ENCODE measurements at places on chromosomes 4 and X. TPM values are rescaled to one million over a fixed set of nuclear protein-coding genes. Genes with fewer than 3 reads are reported as not detected.

FGF5 gene
- 0.11 TPM for total RNA-seq

- H3K36me3 ChIP-seq, result no peaks in the 10 kb centered on the region
- no peaks in the 10 kb centered on the region for H3K27me3 ChIP-seq
- H3K4me1 ChIP-seq, result no peaks in the 10 kb centered on the region
- H3K4me3 ChIP-seq, result no peak overlapping the region
- DNase-seq, result no peak
These were observed 9.6 kb upstream of the MRPL1 start for GRCh38 chr4:77852892-77853495.

- H3K4me3 ChIP-seq, result peak overlapping the region; percentile 92
- H3K4me1 ChIP-seq, result no peaks in the 10 kb centered on the region
- no peak for DNase-seq
- no peaks in the 10 kb centered on the region for H3K36me3 ChIP-seq
- no peak overlapping the region for H3K27ac ChIP-seq
- no peaks in the 10 kb centered on the region for H3K27me3 ChIP-seq
These were observed 1.5 kb downstream of the CLCN3 start for GRCh38 chr4:169621731-169622492.

GRCh38 chr4:185534866-185535611, at the start of gene PDLIM3:
PDLIM3 (minus strand) TSS chr4:185535507; CDS start chr4:185535434, 73 bp downstream.
- H3K4me1 ChIP-seq, result peaks cover 8% of the 10 kb centered on the region
- no peak for DNase-seq
- H3K27me3 ChIP-seq, result peaks cover 14% of the 10 kb centered on the region

GRCh38 chr4:41334182-41334581, 77.5 kb downstream of the UCHL1 start:
- no peak overlapping the region for H3K4me3 ChIP-seq
- H3K4me1 ChIP-seq, result no peaks in the 10 kb centered on the region
- H3K27me3 ChIP-seq, result no peaks in the 10 kb centered on the region
- H3K27ac ChIP-seq, result no peak overlapping the region
- H3K36me3 ChIP-seq, result no peaks in the 10 kb centered on the region

DNA sequence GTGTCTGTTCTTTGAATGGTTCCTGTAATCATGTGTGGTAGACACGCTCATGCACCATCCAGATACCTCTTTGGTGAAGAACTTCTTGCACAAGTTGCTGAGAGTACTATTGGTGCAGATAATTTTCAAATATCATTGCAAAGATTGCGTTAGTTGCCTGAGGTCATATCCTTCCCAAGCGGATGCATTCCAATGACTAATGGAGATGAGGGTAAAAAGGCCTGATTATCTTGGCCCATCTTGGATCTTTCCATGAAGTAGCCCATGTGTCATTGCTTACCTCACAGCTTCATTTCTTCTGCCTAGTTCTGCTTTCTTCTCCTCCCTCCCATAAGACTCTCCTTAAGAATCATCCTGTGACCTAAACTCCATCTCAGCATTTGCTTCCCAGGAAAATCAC, 384.9 kb upstream of the CNKSR2 start:
- no peak overlapping the region for H3K27ac ChIP-seq
- no peaks in the 10 kb centered on the region for H3K36me3 ChIP-seq
- peaks cover 2% of the 10 kb centered on the region for H3K27me3 ChIP-seq
- H3K4me1 ChIP-seq, result no peaks in the 10 kb centered on the region
- no peak overlapping the region for H3K4me3 ChIP-seq

ESX1 gene
- 0.33 TPM for total RNA-seq

GRCh38 chr4:155999725-156000124, 46.1 kb upstream of the CTSO start:
- no peaks in the 10 kb centered on the region for H3K27me3 ChIP-seq
- H3K36me3 ChIP-seq, result no peaks in the 10 kb centered on the region
- DNase-seq, result no peak
- no peak overlapping the region for H3K27ac ChIP-seq
- H3K4me1 ChIP-seq, result no peaks in the 10 kb centered on the region

DNA sequence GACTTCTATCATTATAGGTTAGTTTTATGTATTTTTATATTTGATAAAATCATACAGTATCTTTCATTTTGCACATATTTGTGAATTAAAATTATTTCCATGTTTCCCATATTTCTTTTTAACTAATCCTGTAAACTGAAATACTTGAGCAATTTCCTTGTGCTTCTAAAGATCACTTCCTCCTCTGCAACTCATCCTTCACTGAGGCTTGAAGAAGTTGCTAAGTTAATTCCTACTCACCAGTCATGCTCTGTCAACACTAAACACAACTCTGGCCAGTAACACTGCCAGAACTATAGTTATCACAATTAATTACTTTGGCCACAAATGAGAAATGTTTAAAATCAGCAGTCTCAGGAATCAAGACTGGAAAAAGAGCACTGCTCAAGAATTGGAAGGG, 6.7 kb downstream of the SPATA4 start:
- H3K36me3 ChIP-seq, result no peaks in the 10 kb centered on the region
- no peak overlapping the region for H3K27ac ChIP-seq
- no peak overlapping the region for H3K4me3 ChIP-seq
- no peaks in the 10 kb centered on the region for H3K27me3 ChIP-seq
- H3K4me1 ChIP-seq, result no peaks in the 10 kb centered on the region
- no peak for DNase-seq

VCX gene
- not detected for total RNA-seq

DNA sequence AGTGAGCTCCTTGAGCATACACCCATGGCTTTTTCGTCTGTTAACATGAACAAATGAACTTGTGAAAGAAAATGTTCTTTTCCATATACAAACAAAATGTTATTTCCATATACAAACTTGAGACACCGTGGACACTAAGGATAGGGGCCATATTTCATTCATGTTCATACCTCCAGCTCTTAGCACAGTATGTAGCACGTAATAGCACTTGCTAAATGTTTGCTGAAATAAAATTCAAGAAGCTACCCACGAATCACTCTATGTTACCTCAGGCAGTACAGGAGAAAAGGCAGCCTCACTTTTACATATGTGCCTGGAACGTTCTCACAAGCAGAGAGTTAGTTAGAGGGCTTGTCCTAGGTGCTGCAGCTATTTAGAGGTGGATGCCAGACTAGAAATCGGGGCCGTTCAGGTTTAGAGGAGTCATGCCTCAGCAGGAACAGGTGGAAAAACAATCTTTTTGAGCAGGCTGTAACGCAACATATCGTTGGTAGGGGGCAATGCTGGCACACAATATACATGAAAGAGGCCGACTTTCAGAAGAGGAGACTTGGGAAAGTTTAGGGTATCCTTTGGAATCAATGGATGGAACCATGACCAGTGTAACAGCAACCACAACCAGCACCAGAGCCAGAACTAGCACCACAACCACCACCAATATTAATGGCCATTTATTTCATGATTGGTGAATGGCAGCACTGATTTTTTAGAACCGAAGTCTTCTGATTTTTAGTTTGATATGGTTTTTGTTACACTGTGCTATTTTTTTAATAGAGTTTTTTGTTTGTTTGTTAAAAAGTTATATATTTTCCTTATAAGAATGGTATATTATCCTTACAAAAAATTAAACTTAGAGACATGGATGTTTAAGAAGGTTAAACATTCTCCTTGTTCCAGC, 14.8 kb upstream of the PAQR3 start:
- H3K27ac ChIP-seq, result no peak overlapping the region
- no peaks in the 10 kb centered on the region for H3K27me3 ChIP-seq
- no peak overlapping the region for H3K4me3 ChIP-seq
- no peaks in the 10 kb centered on the region for H3K4me1 ChIP-seq
- DNase-seq, result peak; percentile 87

DNA sequence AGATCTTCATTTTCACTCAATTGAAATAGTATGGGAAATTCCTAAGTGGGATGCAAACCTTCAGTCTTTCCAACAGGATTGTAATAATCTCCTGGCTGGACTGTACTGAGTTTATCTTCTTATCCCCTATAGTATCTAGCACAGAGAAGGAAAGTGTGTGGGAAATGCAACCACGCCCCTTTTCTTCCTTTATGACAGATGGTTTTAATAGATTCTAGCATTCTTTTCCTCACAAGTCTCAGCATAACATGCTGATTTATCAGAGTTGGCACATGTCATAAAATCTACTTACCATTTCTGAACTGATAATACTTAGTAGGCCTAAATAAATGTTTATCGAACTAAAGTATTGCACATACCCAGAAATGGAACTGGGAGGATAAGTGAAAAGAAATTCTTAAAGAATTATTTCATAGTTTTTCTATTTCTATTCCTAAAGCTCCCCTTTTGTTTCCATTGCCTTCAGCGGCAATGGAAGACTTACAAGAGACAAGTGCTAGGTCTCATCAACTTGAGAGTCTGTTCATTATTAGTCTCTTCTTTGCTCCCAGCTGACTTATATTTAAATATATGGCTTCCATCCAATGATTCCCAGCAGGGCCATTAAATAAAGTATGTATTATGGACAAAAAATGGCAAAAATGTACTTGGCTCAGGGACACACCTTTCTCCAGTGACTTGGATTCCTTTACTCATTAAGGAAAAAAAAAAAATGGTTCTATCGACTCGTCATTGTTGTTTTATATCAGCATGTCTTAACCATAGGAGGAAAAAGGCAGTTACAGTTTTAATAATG, 484.5 kb downstream of the IL1RAPL1 start:
- no peak overlapping the region for H3K27ac ChIP-seq
- no peak for DNase-seq
- no peaks in the 10 kb centered on the region for H3K27me3 ChIP-seq
- no peaks in the 10 kb centered on the region for H3K4me1 ChIP-seq
- no peak overlapping the region for H3K4me3 ChIP-seq

- H3K4me1 ChIP-seq, result no peaks in the 10 kb centered on the region
- no peaks in the 10 kb centered on the region for H3K36me3 ChIP-seq
- no peaks in the 10 kb centered on the region for H3K27me3 ChIP-seq
These were observed 11.1 kb upstream of the GABRE start for GRCh38 chrX:151985531-151985930.

DNA sequence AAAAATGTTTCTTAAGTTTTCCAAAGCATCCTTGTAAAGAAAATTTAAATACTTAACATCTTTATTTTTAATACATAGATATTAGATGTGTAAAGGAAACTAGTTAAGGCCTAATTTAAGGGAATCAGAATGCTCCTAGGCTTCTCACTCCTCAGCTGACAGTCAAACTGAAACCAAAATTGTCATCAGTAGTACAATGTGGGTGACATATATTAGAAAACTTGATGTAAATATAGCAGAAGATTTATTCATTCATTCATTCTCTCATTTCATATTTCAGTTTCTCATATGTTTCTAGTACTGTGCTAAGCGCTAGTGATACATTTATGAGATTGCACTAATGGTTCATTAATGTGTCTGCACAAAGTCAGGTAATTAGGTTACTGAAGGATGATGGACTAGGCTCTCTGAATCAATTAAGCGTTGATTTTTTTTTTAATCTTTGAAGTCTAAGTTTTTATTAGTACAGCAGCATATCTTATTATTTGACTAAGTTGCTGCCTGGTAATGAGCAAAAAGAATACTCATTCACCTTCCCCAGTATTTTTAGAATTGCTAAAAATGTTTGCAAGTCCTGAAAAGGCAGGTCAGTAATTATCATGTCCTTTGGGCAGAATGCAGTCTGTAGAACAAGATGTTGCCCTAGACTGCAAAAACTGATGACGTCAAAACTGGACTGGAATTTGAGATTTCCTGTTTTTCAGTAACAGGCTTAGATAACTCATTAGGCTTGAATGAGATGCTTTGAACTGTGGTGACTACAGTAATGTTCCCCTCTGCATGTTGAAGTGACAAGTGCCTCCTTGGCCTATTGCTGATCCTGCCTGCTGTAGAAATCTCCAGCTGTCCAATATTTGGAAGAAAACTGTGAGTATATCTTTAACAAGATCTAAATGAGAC, 128.7 kb downstream of the ARHGAP24 start:
- no peaks in the 10 kb centered on the region for H3K27me3 ChIP-seq
- no peaks in the 10 kb centered on the region for H3K36me3 ChIP-seq
- H3K4me3 ChIP-seq, result no peak overlapping the region
- no peak overlapping the region for H3K27ac ChIP-seq
- DNase-seq, result peak; percentile 47

DNA sequence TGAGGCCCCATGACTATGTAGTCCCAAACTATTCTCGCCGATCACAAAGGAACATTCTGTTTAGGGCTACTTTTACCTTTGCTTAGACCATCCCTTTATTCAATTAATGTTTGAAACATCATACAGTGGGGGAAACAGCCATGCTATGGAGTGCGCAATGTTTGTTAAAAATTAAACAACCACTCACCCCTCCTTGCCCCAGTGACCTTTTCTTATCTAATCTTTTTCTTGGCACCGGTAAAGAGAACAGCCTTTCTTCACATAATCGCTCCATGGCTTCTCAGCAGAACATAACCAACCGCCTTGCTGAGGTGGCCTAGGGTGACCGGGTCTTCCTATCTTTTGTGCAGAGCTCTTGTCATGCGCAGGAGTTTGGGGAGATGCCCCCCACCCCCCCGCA, 152.6 kb downstream of the VCX3A start:
- H3K36me3 ChIP-seq, result no peaks in the 10 kb centered on the region
- DNase-seq, result no peak
- peaks cover 4% of the 10 kb centered on the region for H3K4me1 ChIP-seq
- H3K27ac ChIP-seq, result no peak overlapping the region
- H3K4me3 ChIP-seq, result no peak overlapping the region

- no peaks in the 10 kb centered on the region for H3K27me3 ChIP-seq
- no peak for DNase-seq
- H3K27ac ChIP-seq, result no peak overlapping the region
- no peaks in the 10 kb centered on the region for H3K36me3 ChIP-seq
These were observed 38.7 kb upstream of the FAT1 start for GRCh38 chr4:186762361-186762760.

SH3TC1 gene
- total RNA-seq, result 8.6 TPM

DNA sequence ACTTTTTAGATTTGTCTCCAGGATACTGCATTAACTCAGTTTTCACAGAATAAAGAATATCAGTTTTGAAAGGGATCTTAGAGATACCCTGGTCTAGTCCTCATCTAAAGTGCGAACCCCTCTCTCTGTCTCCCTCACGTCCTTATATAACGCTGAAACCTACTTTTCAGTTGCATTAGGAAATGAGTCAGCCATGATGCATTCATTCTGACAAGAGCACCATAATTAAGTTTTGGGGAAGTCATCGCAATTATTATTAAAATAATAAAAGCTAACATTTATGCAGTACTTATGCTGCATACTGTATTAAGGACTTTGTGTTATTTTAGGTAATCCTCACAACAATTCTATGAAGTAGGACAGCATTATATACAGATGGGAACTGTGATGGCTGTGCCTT, 116.1 kb downstream of the REELD1 start:
- H3K36me3 ChIP-seq, result no peaks in the 10 kb centered on the region
- no peak overlapping the region for H3K27ac ChIP-seq
- H3K4me3 ChIP-seq, result no peak overlapping the region

GRCh38 chr4:78417603-78418002, 134.0 kb upstream of the ANXA3 start:
- no peaks in the 10 kb centered on the region for H3K27me3 ChIP-seq
- H3K4me1 ChIP-seq, result no peaks in the 10 kb centered on the region
- H3K4me3 ChIP-seq, result no peak overlapping the region
- H3K36me3 ChIP-seq, result no peaks in the 10 kb centered on the region
- no peak for DNase-seq
- no peak overlapping the region for H3K27ac ChIP-seq

DNA sequence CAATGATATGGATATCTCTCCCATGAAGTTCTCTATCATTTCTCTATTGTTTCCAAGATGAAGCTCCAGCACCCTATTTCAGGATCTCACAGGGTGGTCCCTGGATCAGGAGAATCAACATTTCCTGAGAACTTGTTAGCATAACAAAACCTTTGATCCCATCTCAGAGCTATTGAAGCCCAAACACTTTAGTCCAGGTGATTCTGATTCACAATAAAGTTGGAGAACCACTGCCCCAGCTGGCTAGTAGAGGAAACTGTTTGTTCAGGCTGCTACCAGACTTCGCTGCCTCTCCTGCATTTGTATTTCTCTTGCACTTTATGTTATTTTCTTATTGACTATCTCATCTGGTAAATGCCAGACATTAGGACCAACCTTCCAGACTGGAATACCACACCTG, 65.4 kb downstream of the CEP44 start:
- H3K36me3 ChIP-seq, result no peaks in the 10 kb centered on the region
- H3K27ac ChIP-seq, result no peak overlapping the region
- H3K4me3 ChIP-seq, result no peak overlapping the region
- no peaks in the 10 kb centered on the region for H3K27me3 ChIP-seq
- H3K4me1 ChIP-seq, result no peaks in the 10 kb centered on the region

SSX3 gene
- total RNA-seq, result not detected

Data from spinal cord (tissue), 10 donors.